ENCODE measurements at places on chromosomes 4 and X. TPM values are rescaled to one million over a fixed set of nuclear protein-coding genes. Genes with fewer than 3 reads are reported as not detected.

FAM9C gene
- not detected for total RNA-seq

GRCh38 chr4:11506194-11506593, 77.5 kb upstream of the HS3ST1 start:
- no peak for DNase-seq

DNA sequence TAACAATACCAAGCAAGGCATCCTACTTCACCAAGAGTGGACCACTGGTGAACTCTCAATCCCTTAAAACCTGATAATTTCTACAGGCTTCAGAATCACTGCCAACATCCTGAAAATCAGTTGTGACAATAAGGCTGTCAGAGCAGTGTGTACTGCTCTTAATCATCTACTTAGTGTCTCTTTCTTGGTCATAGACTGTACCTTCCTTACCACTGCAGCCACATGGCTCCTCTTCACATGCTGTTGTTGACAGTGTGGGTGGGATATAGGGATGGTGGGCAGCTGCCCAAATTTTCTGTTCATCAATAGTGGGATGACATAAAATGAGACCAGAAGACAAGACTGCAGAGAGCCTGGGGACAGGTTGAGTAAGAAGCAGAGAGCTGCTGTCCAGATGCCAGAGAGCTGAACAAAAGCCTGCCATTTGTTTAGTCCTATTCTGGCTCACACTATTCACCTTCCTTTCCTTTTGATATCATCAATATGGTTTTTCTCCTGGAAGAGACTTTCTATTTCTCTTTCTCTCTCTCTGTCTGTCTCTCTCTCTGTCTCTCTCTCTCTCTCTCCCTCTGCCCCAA, 178.9 kb downstream of the MGST2 start:
- DNase-seq: no peak

DNA sequence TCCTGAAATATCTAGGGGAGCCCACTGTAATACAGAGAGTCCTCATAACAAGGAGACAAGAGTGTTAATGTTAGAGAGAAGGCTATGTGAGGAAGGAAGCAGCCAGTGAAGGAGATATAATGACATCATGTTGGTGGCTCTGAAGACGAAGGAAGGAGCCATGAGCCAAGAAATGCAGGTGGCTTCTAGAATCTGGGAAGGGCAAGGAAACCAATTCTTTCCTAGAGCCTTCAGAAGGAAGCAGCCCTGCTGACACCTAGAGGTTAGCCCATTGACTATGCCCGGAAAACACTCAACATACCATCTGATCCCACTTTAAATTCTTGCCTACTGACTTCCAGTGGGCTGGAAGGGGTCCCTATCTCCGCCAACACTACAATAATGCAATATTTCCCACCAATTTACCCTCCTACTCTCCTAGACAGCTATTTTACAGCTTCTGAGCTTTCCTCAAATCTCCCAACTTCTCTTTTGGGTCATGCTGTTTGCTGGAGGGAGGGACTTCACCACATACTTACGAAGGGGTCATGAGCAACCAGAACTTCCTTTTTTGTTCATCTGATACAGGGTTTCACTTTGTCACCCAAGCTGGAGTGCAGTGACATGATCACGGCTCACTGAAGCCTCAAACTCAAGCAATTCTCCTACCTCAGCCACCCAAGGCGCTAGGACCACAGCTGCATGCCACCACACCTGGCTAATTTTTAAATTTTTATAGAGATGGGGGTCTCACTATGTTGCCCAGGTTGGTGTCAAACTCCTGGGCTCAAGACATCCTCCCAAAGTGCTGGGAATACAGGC, 25.2 kb upstream of the G3BP2 start:
- DNase-seq: no peak

GRCh38 chr4:38489011-38489861, 174.8 kb upstream of the KLF3 start:
- DNase-seq: no peak

GRCh38 chr4:13857800-13858199, 230.3 kb upstream of the BOD1L1 start:
- DNase-seq: no peak

DNA sequence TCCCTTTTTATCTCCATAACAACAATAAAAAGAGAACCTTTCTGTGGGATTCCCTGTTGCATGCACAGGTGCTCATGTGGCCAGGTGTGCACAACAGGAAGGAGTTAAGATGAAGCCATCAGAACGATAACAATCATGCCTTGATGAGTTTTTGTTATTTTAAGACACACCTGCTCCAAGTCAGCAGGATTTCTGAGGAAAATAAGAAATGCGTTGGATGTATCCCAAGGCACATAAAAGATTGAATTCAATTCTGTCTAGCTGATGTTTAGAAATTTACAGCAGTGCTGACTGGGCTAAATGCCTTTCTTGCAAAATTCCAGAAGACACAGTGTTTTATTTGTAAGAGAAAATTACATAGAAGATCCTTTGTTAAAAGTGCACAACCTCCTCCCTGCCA, 1678.2 kb downstream of the ARAP2 start:
- no peak for DNase-seq

GRCh38 chrX:18973527-18974192, 10.3 kb downstream of the PHKA2 start:
- DNase-seq: no peak

ZFYVE28 gene
- total RNA-seq: 10.8 TPM

CNOT6L gene
- 56.2 TPM for total RNA-seq

GRCh38 chrX:134443020-134443419, 16.9 kb upstream of the HPRT1 start:
- DNase-seq: no peak

GRCh38 chr4:157791236-157791635, 381.6 kb downstream of the GASK1B start:
- DNase-seq: no peak

FGD1 gene
- total RNA-seq: 12.5 TPM

- peak; percentile 48 for DNase-seq
Measured at GRCh38 chr4:6695660-6696610, 2.3 kb downstream of the S100P start.

DNA sequence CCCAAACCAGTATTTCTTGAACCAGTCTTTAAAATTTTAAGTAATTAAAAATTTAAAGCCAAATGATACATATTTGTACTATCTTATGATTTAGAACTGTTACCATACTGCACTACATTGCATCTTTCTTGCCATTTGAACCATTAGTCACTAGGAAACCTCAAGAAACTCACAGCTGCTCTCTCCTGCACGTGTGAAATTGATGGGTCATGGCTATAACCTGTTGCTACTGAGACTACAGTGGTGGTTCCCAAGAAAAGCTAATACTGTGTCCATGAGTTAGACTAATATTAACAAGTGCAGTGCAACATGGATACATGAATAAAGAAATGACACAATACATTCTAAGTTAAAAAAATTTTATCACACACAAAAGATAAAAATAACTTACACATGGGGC, 88.4 kb downstream of the PDE5A start:
- DNase-seq: no peak

DNA sequence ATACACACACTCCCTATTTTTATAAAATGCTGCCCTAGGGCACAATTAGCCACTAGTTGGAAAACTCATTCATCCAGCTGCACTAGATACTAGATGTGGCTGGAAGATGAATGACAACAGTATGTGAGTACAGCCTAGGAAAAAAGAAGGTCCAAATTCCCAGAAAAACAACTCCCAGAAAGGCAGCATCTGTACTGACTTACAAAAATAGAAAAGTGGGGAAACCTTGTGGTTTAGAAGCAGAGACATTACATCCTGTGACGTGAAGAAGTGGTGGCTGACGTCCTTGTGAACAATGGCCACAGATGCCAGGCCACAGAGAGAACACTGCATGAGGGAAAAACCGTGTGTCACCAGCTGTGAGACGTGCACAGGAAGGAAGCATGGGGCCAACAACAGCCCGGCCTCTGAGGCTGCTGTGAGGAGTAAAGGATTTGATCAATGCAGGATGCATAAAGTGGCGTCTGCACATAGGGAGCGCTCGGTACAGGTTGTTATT, 81.2 kb downstream of the SPRY1 start:
- no peak for DNase-seq

RASGEF1B gene
- total RNA-seq: 12.6 TPM

DNA sequence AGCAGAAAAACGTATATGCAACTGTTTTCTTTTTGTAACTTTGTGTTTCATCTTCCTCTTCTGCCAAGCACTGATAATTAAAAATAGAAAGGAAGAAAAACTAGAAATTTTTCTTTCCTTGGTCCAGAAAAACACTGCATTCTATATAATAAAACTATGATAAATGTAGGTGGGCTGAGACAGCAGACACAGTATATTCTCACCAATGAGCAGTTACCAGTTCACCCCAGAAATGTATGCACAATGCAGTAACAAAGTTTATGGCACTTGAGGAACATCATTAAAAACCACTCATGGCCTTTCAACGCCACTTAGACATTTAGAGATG, 79.4 kb downstream of the FAT1 start:
- no peak for DNase-seq

DNA sequence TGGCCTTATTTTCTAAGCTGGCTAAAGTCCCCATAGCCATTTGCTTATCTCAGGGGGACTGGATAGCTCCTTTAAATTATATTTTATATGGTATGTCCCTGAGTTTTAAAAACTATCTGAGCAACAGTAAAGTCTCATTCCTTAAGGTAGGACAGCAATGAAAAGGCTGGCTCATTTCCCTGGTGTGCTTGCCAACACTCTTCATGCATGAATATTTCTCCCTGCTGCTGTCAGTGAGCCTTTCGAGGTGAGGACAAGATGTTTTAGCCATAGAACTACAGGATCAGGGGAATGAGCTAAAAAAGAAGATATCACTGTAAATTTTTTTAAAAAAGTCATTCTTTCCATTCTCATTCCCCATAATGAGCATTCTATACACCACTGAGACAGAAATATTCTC, 427.3 kb upstream of the FAM241A start:
- no peak for DNase-seq

VCX3A gene
- total RNA-seq: not detected

DNA sequence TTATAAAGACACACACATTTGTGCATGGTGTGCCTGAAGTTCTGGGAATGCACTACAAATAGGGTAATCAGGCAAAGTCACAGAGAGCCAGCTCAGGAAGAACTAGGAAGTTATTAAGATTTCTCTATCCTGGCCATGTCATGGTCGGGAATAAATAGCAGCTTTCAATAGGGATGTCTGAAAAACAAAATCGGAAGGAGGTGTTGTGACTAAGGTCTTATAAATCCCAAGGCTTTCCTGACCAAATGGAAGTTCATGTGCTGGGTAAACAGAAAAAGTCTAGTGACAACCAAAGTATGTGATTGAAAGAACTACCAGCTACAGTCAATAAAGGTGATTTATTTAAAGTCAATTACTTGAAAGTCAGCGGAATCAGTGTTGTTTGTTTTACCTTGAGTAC, 262.5 kb upstream of the HS3ST1 start:
- no peak for DNase-seq

- DNase-seq: no peak
Measured at GRCh38 chrX:14702145-14702544, 170.7 kb downstream of the FANCB start.

DGKK gene
- total RNA-seq: not detected

GRCh38 chr4:55216863-55217635, 91.7 kb upstream of the KDR start:
- no peak for DNase-seq

- no peak for DNase-seq
Measured at GRCh38 chrX:15504661-15505060, 4.1 kb downstream of the BMX start.

GRCh38 chr4:126448086-126448845, 1133.5 kb downstream of the FAT4 start:
- DNase-seq: no peak

- DNase-seq: peak; percentile 58
Measured at GRCh38 chr4:1488831-1489638, 82.8 kb upstream of the NKX1-1 start.

- DNase-seq: no peak
Measured at GRCh38 chr4:109127866-109128265, 174.6 kb downstream of the COL25A1 start.

DNA sequence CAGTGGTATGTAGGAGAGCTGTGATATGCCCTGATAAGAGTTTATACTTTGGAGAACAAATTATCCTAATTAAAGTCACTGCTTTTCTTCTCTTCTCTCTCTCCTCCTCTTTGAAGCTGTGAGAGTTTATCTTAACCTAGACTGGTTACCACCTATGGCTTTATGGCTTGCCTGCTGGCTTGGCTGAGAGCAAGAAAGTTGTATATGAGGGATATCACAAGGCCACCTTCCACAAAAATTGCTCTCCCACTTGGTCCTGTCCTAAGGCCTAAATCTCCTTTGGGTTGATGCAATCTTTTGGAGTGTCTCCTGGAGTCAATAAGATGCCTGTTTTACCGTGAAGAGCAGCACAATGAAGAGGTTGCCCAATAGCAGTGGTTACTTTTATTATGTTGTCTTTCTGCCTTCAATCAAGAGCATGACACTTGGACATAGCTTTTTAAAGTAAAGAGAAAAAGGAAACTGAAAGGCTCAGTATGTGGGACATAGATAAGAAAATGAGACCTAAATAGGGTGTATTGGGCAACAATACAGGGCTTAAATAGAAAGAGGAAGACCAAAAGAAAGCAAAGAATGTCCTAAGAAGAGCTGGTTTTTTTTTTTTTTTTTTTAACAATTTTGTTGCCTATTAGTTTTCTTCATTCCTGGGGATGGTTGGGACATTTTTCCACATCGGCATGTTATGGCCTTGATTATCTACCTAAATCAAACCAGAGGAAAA, 9.2 kb downstream of the GUCY1A1 start:
- no peak for DNase-seq

DNA sequence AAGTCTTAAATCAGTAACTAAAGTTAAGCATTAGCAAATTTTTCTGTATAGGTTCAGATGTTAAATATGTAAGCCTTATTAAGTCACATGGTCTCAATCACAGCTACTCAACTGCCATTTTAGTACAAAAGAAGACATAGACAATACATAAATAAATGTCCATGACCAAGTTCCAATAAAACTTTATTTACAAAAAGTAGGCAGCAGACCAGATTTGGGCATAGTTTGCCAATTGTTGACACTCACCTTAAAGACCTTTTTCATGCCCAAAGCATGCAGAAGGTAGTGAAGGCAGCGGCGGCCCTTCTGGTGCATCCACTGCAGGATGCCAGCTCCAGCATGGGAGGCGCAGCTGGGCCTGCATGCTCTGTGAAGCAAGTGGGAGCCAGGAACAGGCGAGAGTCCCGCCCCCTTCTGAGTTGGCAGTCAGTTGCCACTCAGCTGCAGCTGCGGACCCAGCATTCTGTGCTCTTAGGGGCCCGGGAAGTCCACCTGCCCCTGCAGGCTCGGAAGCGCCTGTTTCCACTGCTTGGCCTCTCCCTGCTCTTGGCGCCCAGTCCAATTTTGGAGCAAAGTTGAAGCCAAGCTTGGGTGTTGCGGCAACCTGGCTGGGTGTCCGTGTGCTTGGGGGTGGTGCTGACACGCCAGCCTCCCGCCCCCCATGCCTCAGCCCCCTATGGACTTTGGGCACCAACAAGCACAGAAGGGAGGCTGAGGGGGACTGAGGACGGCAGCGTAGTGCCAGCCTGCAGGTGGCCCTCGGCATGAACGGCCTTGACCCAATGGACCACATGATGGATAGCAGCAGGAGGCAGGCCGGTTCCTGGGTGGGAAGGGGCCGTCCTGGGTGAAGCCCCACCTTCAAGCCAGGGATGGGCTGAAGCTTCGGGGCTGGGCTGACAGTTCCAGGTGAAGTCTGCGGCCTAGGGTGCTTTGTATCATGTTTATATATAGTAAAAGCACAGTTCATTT, 42.4 kb upstream of the PABPC4L start:
- no peak for DNase-seq

MAGEB18 gene
- total RNA-seq: not detected

MAGEC3 gene
- 2.2 TPM for total RNA-seq

Measured in aorta (tissue), 5 donors.